ENCODE measurements at places on chromosomes 1 and 21.

GRCh38 chr1:197744979-197745378 lies 30.3 kb downstream of the DENND1B start:
- no peak for DNase-seq

DNA sequence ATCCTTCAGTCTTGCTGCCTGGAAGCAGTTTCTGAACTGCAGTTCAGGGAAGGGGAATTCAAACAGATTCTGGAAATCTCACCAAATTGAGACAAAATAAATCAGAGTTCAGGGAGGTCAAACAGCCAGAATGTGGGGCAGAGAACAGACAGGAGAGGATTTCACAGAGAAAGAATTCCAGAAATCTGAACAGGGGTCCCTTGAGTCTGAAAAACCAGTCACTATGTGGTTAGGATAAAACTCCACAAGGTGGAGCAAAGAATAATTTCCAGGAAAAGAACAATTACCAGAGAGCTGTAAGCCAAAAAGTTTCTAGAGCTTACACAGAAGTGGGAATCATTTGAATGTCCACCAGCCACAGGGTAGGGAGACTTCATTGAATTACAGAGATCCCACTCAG lies 84.7 kb downstream of the URB2 start:
- DNase-seq: no peak

DNA sequence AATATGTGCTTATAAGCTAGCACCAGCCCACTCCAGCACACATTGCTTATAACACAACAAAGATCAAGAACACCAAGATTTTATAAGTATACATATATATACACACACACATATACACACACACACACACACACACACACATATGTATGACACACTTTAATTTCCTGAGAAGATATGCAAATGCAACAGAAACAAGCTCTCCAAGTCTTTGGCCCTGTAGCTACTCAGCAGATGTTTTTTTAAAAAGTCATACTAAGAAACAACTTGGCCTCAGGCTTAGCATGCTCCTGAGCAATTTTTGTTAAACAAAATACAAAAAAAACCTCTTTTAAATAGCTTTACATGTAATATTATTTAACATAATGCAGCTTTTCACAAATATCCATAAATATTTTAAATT lies 11.1 kb downstream of the TNFSF18 start:
- DNase-seq: no peak

DNA sequence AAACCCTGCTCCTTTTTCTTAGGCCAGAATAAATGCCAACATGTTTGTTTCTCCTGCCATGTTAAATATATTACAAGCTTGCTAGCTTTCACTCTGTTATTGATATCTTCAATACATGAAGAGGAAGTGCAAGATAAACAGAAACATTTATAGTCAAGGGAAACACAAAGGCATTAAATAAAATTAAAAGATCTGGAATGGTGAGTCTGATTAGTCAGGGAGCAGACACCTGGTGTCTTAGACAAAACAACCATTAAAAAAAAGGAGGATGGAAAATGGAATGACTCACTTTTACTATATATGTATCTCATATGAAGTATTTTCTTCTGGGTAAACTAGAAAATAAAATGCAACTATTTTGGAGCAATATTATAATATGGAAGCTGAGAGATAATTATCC lies 123.3 kb downstream of the SMYD3 start:
- no peak for DNase-seq

- DNase-seq: no peak
These were observed 1.3 kb downstream of the HES3 start for GRCh38 chr1:6245086-6245868.

DNA sequence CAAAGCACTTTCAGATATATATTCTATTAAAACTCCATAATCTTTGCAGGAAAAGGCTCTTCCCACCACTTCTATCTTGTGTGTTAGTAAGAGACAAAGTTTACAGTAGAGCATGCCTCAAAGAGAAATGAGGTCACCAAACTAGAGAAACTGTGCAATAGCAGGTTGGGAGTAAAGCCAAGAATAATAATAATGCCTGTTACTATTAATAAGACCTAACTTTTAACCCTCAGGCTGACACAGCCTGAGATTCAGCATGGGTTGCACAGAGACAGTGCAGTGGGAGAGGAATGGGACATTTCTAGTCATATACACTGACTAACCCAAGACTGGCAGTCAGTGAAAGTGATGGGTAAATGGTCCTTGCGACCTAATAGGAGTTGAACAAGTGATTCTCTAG lies 320.2 kb upstream of the NFIA start:
- no peak for DNase-seq

GRCh38 chr1:1004780-1005697 lies 5.1 kb upstream of the HES4 start:
- DNase-seq: no peak
